Renal cortex interstitium (tissue), 15 donors: ENCODE measurements at places on chromosomes 12 and 14. TPM values are rescaled to one million over a fixed set of nuclear protein-coding genes. Genes with fewer than 3 reads are reported as not detected.

GRCh38 chr14:33657476-33657875 lies 293.4 kb downstream of the EGLN3 start:
- no peak for DNase-seq

- DNase-seq, result no peak
These were observed 143.0 kb downstream of the OTOGL start for GRCh38 chr12:80242321-80242720.

DNA sequence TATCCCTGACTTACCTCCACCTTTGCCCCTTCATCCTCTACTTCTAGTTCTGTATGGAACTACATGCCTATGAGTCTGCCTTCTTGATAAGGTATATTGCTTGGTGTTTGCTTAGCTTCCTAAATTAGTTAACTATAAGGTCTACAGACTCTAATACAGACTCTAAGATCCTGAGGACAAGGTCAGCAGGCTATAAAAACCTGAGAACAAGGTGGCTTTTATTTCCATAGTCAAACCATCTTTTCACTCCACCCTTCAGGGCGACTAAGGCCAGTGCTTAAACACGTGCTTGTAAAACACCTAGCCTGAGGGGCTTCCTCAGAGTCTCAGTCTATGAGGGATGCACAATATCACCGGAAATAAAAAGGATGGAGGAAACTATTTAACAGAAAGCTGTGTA lies 36.1 kb upstream of the COL2A1 start:
- no peak for DNase-seq

GRCh38 chr14:29710015-29710414 lies 217.6 kb downstream of the PRKD1 start:
- no peak for DNase-seq

GRCh38 chr12:126616441-126616840 lies 1551.2 kb downstream of the AACS start:
- DNase-seq, result no peak

DNA sequence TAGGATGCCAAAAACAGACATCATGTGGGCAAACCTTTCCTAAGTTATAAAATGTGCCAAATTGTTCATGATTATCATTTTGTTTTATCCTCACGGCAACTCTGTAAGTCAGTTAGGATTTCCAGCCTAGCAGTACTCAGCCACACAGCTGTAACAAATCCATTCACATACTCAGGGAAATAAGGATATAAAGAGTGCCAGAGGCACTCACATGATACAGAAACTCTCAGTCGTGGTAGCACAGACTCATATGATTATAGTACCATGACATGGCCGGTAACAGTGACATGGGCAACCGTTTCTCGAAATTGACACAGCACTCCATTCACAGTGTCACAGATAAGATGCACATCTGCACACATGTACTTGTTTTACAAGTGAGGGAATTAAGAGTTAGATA lies 344.2 kb downstream of the LRIG3 start:
- DNase-seq, result no peak

DNA sequence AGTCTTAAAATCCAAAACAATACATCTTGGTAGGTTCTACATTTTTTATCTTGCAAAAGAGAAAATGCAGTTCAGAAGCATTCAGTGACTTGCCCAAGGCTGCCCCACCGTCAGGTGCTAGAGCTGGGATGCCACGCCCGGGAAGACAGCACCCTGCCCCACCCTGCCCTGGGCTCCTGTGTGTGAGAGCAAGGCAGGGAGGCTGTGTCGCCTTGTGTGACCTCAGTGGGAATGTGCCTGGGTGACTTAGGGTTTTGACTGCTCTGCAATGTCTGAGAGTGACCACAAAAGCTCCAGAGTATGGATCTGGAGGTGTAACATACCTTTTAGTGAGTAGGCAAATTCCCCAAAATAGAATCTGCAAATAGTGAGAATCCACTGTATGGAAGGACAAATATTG lies 60.0 kb downstream of the AACS start:
- no peak for DNase-seq

GRCh38 chr14:95476747-95477146 lies 39.7 kb downstream of the SYNE3 start:
- no peak for DNase-seq

DNA sequence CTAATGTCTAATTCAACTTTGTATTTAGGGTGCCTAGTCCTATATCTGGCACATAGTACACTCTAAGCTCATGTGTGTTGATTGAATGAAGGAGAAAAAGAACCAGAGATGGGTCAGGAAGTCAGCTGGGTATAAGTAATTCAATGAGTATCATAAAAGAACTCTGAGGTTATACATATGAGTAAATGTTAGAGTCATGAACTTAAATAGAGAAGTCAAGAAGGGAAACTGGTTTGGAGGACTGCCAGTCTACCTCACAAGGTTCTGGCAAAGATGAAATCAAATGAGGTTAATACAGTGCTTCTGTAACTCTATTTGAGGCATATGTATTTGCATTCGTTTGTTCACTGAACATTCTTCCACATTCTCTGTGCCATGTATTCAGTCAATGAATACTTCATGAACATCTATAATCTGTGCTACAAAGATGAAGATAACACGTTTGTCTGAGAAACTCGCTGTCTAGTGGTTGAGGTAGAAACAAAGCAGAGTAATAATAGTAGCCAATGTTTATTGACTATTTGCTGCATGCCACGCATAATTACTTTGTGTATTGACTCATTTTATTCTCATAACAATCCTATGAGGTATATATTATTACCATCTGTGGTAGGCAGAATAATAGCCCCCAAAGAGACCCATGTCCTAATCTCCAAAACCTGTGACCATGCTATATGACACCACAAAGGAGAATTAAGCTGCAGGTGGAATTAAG lies 88.9 kb downstream of the PTGER2 start:
- no peak for DNase-seq

GRCh38 chr14:77043177-77043983 lies 14.9 kb upstream of the IRF2BPL start:
- no peak for DNase-seq

DNA sequence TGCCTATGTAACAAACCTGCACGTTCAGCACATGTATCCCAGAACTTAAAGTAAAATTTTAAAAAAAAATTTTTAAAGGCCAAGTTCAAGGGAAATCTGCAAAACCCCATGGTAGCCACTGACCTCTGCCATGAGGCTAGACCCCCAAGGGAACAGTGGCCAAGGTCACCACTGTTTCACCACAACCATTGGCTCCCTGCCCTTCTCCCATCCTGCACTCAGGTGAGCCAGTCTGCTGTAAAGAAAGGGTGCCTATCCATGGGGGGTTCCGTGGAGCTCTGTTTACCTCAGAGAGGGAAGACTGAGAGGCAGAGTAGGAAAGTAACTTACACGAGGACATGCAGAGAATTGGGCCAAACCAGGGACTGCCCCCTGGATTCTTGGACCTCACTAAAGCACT lies 38.6 kb downstream of the VWF start:
- DNase-seq, result no peak

DNA sequence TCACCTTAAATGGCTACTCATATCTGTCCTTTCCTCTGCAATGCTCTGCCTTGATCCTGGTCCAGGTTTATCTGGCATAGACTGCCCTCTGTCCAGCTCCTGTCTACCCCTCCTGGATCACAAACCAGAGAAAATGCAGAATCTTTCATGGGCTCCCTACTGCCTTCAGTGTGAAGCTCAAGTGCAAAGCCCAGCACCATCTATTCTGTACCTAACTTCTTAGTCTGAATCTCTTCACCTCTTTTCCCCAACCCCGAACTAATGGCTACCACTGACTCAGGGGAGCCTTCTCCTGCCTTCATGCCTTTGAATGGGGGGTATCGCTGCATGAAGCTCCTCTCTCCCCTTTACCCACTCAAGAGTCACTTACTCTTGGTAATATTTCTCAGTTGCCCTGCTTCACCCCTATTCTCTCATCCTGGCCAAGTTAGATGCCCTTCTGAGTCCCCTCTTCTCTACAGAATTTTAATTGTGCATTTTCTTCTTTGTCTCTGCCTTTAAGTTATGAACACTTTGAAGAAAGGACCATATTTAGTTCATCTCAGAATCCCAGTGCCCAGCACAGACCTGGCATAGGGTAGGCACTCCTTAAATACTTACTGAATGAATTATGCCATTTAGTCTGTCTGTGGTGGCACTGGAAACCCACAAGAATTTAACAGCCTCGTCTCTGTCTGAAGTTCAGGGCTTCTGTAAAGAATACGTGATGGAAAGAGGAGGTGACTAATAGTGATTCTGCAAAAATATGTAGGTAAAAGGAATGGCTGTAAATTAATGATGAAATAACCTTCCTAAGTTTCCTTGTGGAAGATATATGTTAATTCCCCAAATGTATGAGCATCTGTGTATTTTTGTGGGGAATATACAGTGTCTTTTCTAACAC lies 191.3 kb upstream of the AMIGO2 start:
- no peak for DNase-seq

DNA sequence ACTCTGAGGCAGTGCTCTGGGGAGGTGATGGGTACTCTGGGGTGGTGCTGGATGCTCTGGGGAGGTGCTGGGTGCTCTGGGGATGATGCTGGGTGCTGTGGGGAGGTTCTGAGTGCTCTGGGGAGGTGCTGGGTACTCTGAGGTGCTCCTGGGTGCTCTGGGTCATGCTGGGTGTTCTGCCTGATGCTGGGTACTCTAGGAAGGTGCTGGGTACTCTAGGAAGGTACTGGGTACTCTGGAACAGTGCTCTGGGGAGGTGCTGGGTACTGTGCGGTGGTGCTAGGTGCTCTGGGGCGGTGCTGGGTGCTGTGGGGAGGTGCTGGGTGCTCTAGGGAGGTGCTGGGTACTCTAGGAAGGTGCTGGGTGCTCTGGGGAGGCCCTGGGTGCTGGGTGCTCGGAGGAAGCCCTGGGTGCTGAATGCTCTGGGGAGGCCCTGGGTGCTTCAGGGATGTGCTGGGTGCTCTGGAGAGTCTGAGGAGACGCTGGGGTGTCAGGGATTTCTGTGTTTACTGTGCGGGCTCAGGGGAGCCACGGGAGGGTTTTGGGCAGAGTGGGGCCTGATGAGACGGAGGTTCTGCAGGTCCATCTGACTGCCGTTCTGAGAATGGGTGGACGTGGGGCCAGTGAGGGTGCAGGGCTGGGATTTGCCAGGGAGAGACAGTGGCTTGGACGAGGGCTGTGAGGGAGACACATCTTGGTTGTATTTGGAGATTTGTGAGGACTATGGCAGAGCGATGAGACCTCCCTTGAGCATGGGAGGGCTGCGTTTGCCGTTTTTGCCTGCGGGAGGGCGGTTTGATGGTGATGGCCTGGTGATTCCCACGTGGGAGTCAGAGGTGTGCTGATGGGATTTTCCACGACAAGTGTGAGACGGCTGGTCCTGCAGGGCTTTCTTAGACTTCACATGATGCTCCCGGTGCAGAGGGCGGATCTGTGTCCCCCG lies 30.0 kb downstream of the MMP17 start:
- DNase-seq, result no peak

GRCh38 chr14:94473666-94474410 lies 2.2 kb downstream of the SERPINA9 start:
- no peak for DNase-seq

DNA sequence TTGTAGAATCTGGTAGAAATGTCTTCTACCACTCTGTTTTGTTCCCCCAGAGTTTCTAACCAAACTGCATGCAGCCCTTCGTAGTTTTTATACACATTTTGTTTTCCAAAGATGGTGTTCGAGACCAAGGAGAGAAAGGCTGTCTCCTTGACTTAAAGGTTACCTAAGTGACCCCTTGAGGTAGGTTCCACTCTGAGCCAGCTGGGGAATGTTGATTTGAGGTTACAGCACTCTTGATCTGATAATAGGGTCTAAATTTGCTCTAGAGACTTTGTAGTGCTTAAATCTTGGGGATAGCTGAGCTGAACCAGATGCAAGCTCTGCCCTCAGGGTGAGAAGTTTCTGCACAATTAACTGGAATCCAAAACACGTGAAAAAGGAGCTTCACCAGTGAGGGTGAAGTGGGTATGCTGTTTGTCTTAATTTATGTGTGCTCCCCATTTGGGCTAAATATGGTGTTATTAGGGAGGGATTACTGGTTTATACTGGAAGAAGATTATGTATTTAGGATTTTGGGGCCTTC lies 3.1 kb downstream of the TMBIM6 start:
- no peak for DNase-seq

DNA sequence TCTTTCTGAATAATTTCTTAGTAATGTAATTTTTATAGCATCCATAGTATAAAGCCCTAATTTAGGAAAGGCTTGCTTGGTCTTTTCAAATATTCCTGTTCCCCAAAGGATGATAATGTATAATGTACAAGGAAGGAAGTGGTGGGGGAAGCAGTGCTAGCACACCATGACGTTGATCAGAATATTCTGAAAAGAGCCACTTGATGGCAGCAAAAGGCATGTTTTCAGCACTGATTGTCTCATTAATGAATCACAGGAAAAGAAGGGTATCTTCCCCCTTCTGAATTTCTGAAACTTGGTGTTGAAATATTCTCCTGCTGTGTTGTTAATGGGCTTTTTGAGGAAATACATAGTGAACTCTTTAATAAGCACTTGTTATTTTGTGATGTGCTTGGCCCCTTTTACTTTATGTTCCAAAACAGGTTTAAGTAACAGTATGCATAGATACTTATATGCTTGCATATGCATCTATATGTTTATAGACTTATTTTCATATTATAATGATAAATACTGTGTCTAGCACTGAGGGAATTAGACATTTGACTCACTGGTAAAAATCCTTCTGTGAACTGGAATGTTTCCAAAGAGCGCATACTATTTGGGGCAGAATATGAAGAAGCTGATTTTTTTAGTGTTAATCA lies 122.0 kb downstream of the TMEM117 start:
- DNase-seq, result peak; percentile 20

DNA sequence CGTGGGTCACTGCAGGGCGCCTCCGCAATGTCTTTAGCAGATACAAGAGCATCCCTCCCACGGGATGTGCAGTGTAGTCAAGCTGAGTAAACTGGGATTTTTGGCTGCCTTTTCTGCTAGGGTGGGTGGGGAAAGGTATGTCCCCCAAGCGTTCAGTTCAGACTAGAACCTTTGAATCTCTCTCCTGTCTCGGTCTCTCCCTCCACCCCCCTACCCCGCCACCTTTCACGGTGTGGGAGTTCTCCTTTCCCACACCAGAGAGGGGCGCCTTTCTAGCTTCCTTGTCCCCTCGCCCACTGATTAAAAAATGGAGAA lies 525 bp upstream of the FAR2 start:
- no peak for DNase-seq

- no peak for DNase-seq
These were observed 267.1 kb upstream of the PRKD1 start for GRCh38 chr14:30194741-30195148.

DNA sequence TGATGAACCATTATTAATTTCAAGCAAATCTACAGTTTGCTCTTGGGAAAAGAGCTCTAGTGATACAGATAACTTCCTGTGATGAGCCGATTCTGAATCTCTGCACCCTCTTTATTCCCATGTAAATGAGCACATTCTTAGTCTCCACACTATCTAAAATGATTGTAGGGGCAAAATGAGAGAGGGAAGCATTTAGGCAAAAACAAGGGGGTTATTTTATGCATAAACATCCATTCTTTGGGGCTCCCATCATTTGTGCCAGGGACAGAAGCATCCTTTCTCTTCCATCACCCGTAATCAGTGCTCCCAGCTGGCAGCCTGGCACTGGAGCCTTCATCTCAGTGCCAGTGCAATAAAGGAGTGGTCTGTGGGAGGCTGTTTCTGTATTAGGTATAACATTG lies 1.7 kb upstream of the GPD1 start:
- no peak for DNase-seq

GRCh38 chr12:49277466-49277865 lies 12.6 kb downstream of the TUBA1C start:
- no peak for DNase-seq

Gene TAS2R31
- polyA plus RNA-seq, result 1.1 TPM

Gene OTX2
- polyA plus RNA-seq, result not detected

Gene RDH16
- 0.75 TPM for polyA plus RNA-seq

Gene GARIN6
- not detected for polyA plus RNA-seq

Gene TMEM119
- 17.6 TPM for polyA plus RNA-seq

Gene GRIP1
- polyA plus RNA-seq, result 27.4 TPM

Gene COX14
- 52.8 TPM for polyA plus RNA-seq

Gene DDX23
- polyA plus RNA-seq, result 100 TPM

Gene USP44
- polyA plus RNA-seq, result 2.0 TPM
